H1 (cell line): ENCODE measurements at places on chromosomes 6 and 20. TPM values are rescaled to one million over a fixed set of nuclear protein-coding genes. Genes with fewer than 3 reads are reported as not detected.

The RAET1G gene
- polyA plus RNA-seq: 0.08 and 0.16 TPM in 2 replicates

The TFAP2B gene
- 0.05 TPM in 1 of 2 replicates, not detected in the other for polyA plus RNA-seq

The OLIG3 gene
- polyA plus RNA-seq: 1.3 and 1.4 TPM in 2 replicates

The CYP24A1 gene
- polyA plus RNA-seq: 0.08 TPM in 1 of 2 replicates, not detected in the other

The NKAIN4 gene
- polyA plus RNA-seq: 17.0 and 21.9 TPM in 2 replicates

The TP53TG5 gene
- polyA plus RNA-seq: not detected in 2 replicates

The CLPSL2 gene
- 3.2 and 3.4 TPM in 2 replicates for polyA plus RNA-seq

The HLA-DMA gene
- 18.0 and 23.1 TPM in 2 replicates for polyA plus RNA-seq

The MYO6 gene
- polyA plus RNA-seq: 4.5 and 8.3 TPM in 2 replicates

The PAQR8 gene
- polyA plus RNA-seq: 7.6 and 9.7 TPM in 2 replicates

The NT5E gene
- 0.74 and 1.3 TPM in 2 replicates for polyA plus RNA-seq

The ANGPT4 gene
- polyA plus RNA-seq: 0.25 and 0.33 TPM in 2 replicates

The ACOT8 gene
- polyA plus RNA-seq: 88.8 and 127 TPM in 2 replicates

The CENPB gene
- 17.7 and 25.2 TPM in 2 replicates for polyA plus RNA-seq

The SIRPD gene
- polyA plus RNA-seq: not detected in 2 replicates

The TRIM31 gene
- polyA plus RNA-seq: 0.08 TPM in 1 of 2 replicates, not detected in the other

The TSBP1 gene
- not detected in 2 replicates for polyA plus RNA-seq

The FNDC1 gene
- polyA plus RNA-seq: 0.06 and 0.14 TPM in 2 replicates

The PACRG gene
- 0.17 and 0.44 TPM in 2 replicates for polyA plus RNA-seq

The GHRH gene
- polyA plus RNA-seq: not detected in 2 replicates

The TINAG gene
- polyA plus RNA-seq: not detected in 2 replicates

The PACSIN1 gene
- polyA plus RNA-seq: 5.9 and 7.9 TPM in 2 replicates

The MOXD1 gene
- 1.7 and 3.5 TPM in 2 replicates for polyA plus RNA-seq

The EYA4 gene
- polyA plus RNA-seq: 0.06 and 0.09 TPM in 2 replicates

The NDUFAF5 gene
- polyA plus RNA-seq: 9.2 and 11.8 TPM in 2 replicates

The ULBP3 gene
- polyA plus RNA-seq: 1.8 and 1.9 TPM in 2 replicates

The WASF1 gene
- 35.5 and 39.9 TPM in 2 replicates for polyA plus RNA-seq

The COL12A1 gene
- 1.4 TPM in 2 replicates for polyA plus RNA-seq

The XKR7 gene
- polyA plus RNA-seq: 2.4 TPM in 2 replicates

The ASIP gene
- polyA plus RNA-seq: not detected in 2 replicates

The SOX4 gene
- polyA plus RNA-seq: 14.1 and 16.1 TPM in 2 replicates

The CD24 gene
- 1,771 and 2,134 TPM in 2 replicates for polyA plus RNA-seq

The HINT3 gene
- polyA plus RNA-seq: 1.2 and 1.5 TPM in 2 replicates

The CNKSR3 gene
- 1.2 and 2.1 TPM in 2 replicates for polyA plus RNA-seq

The PI3 gene
- not detected in 2 replicates for polyA plus RNA-seq

The ULBP1 gene
- 0.32 and 0.42 TPM in 2 replicates for polyA plus RNA-seq

The GINS1 gene
- 26.3 and 44.7 TPM in 2 replicates for polyA plus RNA-seq

The TUBB2A gene
- polyA plus RNA-seq: 315 and 408 TPM in 2 replicates

The SAMD5 gene
- 0.02 TPM in 1 of 2 replicates, not detected in the other for polyA plus RNA-seq

The C20orf144 gene
- 0.21 and 0.24 TPM in 2 replicates for polyA plus RNA-seq

The TCF15 gene
- 3.7 and 4.4 TPM in 2 replicates for polyA plus RNA-seq

The PGBD1 gene
- polyA plus RNA-seq: 2.3 and 2.5 TPM in 2 replicates

The FERMT1 gene
- polyA plus RNA-seq: 4.2 and 4.5 TPM in 2 replicates

The NOX3 gene
- polyA plus RNA-seq: not detected in 2 replicates

The FAM83C gene
- polyA plus RNA-seq: not detected in 2 replicates

The LZTS3 gene
- polyA plus RNA-seq: 33.5 and 54.4 TPM in 2 replicates

The PSORS1C2 gene
- 0.11 and 0.58 TPM in 2 replicates for polyA plus RNA-seq

The LPA gene
- 0.08 TPM in 1 of 2 replicates, not detected in the other for polyA plus RNA-seq

The NFS1 gene
- polyA plus RNA-seq: 35.4 and 38.8 TPM in 2 replicates

The PRR18 gene
- polyA plus RNA-seq: 0.08 and 0.16 TPM in 2 replicates

The SIRPA gene
- polyA plus RNA-seq: 3.9 and 5.7 TPM in 2 replicates
